ENCODE measurements at places on chromosomes 6 and 20.

- no peak for DNase-seq
These were observed 13.4 kb downstream of the CYP24A1 start for GRCh38 chr20:54160065-54161007.

DNA sequence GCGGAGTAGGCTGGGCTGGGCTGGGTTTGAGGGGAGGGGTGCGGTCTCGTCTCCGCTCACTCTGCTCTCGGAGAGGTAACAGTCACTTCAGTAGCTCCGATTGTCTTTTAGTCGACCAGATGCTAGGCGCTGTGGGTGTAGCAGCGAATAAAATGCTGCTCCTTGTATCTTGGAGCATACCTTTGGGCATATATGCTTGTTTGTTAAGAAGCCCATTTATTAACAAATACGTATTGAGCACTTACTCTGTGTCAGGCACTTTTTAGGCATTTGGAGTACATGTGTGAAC lies 545 bp downstream of the ACTR5 start:
- DNase-seq: no peak

GRCh38 chr6:42026540-42026939 lies 23.8 kb upstream of the TAF8 start:
- no peak for DNase-seq

GRCh38 chr6:3885262-3886036 lies 36.3 kb downstream of the FAM50B start:
- no peak for DNase-seq

GRCh38 chr20:13412806-13413445 lies 191.9 kb downstream of the ISM1 start:
- DNase-seq: no peak

DNA sequence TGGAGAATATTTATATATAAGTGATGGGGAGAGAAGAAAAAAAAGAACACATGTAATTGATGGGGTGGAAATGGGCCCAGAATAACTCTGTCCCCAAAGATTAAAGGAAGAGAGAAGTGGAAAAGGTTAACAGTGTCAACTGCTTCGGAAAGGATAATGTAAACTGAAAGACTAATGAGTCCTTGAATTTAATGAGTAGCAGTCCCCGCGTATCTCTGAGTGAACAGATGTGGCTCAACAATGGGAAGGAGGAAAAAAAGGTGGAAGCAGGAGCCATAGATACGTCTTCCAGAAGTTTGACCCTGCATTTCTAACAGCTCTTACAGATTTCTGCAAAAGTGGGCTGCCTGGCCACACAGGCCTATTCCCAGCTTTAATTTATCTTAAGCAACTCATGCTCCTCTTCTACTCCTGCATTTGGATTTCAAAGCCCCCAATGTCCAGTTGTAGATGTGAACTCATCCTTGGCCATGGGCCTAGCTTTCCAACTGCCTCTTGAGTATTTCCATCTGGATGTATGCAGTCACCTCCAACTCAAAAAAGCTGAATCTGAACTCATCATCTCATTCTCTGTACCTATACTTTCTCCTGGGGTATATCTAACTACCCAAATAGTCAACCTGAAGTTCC lies 61.3 kb downstream of the DST start:
- no peak for DNase-seq

DNA sequence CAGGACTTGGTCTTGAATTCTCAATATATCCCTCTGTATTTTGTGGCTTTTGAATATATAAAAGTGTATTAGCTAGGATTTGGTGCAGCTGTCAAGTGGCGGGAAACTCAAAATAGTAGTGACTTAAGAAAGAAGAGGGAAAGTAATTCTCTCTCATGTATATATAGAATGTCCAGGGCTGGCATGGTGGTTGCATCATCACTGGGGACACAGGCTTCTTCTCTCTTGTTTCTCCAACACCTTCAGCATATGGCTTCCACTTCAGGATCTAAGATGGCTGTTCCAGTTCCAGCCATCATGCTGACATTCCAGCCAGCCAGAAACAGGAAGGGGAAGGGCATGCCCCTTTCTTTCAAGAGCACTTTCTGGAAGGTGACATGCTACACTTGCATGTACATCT lies 11.8 kb upstream of the GPR6 start:
- no peak for DNase-seq

- peak; percentile 80 for DNase-seq
These were observed 1111.4 kb upstream of the CITED2 start for GRCh38 chr6:140485740-140486449.

GRCh38 chr20:6686171-6686570 lies 81.3 kb upstream of the BMP2 start:
- DNase-seq: no peak

- no peak for DNase-seq
These were observed 37.1 kb upstream of the B4GALT5 start for GRCh38 chr20:49750611-49751396.

DNA sequence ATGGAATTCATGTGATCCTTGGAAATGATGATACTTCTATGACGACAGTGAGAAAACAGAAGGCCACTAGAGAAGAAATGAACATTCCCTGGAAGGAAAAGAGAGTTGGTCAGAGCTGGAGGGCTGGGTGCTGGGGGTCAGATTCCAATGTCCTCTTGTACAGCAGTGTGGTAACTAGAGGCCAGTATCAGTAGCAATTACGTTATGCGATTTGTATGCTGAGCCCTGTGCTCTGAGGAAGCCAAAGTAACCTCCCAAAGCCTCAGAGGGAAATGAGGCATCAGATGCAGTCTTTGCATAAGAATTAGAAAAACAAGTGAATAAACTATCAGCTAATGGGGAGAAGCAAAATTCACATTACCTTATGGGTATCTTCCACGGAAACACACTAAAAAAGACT lies 65.5 kb upstream of the SLC4A11 start:
- DNase-seq: no peak

DNA sequence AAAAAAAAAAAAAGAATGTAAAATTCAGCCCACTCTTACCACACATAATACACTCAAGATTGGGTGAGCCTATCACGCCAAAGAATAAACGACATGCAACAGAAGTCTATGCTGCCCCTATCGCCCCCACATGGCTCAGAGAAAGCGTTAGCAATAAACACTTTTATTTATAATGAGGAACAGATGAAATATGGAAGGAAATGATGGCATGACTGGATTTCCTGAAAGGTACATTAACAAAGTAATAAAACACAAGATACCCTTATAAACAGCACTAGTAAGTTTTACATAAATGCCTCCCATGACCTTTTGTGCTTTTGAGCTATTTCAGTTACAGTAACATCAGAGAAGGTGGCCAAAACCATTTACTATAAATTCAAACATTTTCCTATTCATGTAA lies 71.4 kb upstream of the SCAF8 start:
- no peak for DNase-seq

GRCh38 chr20:37880726-37881591 lies 22.0 kb upstream of the VSTM2L start:
- no peak for DNase-seq

DNA sequence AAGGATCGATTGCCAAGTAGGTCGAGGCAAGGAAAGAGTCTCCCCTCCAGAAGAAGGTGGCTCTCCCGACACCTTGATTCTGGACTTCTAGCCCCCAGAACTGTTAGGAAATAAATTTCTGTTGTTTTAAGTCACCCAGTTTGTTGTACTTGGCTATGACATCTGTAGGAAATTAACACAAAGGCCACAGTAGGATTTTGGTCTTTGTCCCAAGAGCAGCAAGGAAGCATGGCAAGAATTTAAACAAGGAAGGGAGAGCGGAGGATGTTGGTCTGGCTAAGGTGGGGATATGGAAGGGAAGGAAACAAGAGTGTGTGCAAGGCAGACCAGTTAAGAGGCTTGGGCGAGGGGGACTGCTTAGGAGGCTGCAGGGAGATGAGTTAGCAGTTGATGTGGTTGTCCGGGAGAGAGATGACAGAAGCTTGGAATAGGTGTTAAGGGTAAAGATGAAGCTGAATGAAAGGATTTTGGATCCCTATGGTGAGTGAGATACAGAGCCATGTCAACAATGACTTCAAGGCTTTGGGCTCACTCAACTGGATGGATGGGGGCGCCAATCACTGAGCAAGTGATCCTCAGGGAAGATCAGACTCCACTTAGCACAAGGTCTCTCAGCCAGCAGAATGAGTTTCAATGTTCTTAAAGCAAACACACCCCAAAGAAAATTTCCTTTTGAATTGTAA lies 140.5 kb upstream of the ZNF217 start:
- DNase-seq: no peak

- DNase-seq: peak; percentile 48
These were observed 66.7 kb downstream of the FAM229B start for GRCh38 chr6:112153926-112154607.

DNA sequence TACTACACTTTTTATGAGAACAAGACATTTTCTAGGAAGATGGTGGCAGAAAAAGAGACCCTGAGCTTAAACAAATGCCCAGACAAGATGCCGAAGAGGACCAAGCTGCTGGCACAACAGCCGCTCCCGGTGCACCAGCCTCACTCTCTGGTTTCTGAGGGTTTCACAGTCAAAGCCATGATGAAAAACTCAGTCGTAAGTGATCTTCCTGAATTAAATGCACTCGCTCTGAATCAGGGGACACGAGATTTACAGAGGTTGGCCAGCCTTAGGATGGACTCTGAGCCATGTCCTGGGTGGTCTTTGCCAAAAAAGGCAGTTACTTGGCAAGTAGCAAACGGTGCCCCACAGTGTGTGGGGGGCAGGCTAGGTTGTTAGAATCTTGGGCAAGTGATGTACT lies 423 bp downstream of the PACRG start:
- no peak for DNase-seq

DNA sequence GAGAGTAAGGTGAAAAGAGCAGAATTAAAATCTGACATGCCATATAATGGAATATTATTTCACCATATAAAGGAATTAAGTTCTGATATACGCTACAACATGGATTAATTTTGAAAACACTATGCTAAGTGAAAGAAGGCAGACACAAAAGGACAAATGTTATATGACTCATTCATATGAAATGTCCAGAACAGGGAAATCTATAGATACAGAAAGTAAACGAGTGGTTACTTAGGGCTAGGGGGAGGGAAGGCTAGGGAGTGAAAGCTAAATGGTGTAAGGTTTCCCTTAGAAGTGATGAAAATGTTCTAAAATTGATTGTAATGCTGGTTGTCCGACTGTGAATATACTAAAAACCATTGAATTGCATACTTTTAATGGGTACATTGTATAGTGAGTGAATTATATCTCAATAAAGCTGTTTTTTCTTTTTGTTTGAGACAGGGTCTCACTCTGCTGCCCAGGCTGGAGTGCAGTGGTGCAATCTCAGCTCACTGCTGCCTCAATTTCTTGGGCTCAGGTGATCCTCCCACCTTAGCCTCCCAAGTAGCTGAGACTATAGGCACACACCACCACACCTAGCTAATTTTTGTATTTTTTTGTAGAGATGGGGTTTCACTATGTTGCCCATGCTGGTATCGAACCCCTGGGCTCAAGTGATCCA lies 8.2 kb downstream of the PRPH2 start:
- no peak for DNase-seq

DNA sequence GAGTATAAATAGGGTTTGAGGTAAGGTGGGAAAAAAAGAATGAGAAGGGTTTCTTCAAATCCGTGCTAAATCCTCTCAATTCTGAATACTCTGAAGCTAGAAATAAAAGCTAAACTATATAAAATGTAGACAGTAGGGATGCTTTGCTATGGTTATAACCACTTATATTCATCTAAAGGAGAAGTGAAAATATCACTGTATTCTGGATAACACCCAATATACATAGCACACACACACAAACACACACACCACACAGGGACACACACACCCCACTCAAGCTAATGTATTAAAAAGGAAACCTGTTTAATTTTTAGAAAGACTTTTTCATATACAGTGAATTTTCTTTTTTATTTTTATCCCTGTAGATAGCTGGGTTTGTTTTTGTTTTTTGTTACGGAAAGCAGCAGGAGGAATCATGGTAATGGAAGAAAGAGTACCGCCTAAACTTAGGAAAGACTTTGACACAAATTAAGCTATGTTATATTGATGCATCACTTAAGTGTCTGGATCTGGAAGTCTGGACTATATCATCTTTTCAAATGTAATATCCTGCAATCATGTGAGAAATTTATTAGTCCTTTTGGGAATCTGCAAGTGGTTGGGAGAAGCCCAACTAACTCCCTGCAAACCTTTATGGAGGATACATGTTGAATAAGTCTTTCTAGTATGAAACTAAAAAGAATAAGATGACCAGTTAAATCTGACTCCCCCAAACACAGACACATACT lies 68.4 kb upstream of the FABP7 start:
- DNase-seq: no peak

GRCh38 chr6:33935439-33936080 lies 131.8 kb upstream of the MLN start:
- no peak for DNase-seq

DNA sequence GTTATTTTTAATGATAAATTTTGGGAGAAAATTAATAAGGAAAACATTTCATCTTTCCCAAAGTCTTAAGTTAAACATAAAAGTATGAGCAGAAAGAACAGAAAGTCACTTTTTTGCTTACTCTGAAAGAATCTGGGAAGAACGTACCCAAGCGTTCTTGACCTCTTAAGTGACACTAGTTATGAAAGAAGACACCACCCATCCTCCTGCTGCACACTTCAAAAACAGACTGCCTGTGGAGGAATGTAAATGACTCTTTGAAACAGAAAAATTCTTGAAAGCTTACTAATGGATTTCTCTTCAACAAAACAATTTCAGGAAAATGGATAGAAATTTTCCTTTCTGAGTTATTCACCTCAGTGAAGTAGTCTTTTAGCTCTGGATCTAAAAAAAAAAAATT lies 227.7 kb downstream of the MEI4 start:
- no peak for DNase-seq

- DNase-seq: no peak
These were observed 18.4 kb downstream of the EDN3 start for GRCh38 chr20:59318803-59319202.

- no peak for DNase-seq
These were observed 106.1 kb downstream of the TFAP2C start for GRCh38 chr20:56735084-56735642.

DNA sequence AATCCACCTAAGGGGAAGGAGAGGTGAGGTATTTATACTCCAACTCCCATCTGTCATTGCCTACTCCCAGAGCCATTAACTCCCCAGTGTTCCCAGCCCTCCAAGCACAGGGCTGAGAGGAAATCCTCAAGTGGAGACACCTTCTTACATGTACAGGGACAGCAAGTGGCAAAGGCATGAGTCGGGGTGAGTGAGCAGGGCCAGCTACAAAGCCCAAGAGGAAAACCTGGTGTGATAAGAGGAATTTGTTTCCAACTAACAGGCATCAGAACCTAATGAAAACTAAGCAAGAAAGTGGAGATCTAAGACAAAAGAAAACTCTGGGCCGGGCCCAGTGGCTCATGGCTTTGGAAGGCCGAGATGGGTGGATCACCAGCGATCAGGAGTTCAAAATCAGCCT lies 70.0 kb upstream of the SRSF6 start:
- DNase-seq: no peak
